ENCODE measurements at places on chromosomes 1 and 21.

DNA sequence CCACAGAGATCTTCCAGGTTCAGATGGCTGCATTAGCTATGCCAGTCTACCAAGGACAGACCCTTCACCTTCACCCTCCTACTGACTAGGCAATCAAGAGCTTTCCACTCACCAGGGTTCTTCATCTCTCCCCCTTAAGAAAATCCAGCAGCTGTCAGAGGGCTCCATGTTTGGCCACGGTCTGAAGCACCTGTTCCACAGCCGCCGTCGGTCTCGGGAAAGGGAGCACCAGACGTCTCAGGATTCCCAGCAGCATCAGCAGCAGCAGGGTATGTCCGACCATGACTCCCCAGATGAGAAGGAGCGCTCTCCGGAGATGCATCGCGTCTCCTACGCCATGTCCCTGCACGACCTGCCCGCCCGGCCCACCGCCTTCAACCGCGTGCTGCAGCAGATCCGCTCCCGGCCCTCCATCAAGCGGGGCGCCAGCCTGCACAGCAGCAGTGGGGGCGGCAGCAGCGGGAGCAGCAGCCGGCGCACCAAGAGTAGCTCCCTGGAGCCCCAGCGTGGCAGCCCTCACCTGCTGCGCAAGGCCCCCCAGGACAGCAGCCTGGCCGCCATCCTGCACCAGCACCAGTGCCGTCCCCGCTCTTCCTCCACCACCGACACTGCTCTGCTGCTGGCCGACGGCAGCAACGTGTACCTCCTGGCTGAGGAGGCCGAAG lies 13.8 kb downstream of the TMCC2 start:
- no peak for DNase-seq

GRCh38 chr1:244881552-244882280 lies 17.4 kb upstream of the HNRNPU start:
- no peak for DNase-seq

- no peak for DNase-seq
Observed at GRCh38 chr1:208807446-208808127, 563.4 kb upstream of the PLXNA2 start.

DNA sequence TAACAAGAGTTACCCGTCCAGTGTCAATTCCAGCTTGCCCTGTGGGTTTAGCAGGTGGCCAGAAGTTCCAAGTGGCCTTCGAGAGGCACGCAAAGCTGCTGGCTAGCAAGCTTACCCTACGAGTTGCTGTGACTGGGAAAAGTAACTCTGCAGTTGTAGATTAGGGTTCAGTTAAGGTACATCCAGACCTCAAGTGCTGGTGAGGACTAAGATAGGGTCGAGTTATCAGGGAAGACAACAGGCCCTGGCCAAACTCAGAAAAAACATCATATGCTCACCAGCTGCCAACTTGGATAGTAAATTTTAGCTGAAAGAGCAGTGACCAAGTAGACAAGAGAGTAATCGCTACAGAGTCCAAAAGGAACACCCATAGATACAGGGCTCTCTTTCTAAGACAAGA lies 27.7 kb upstream of the LRRC7 start:
- DNase-seq: no peak

DNA sequence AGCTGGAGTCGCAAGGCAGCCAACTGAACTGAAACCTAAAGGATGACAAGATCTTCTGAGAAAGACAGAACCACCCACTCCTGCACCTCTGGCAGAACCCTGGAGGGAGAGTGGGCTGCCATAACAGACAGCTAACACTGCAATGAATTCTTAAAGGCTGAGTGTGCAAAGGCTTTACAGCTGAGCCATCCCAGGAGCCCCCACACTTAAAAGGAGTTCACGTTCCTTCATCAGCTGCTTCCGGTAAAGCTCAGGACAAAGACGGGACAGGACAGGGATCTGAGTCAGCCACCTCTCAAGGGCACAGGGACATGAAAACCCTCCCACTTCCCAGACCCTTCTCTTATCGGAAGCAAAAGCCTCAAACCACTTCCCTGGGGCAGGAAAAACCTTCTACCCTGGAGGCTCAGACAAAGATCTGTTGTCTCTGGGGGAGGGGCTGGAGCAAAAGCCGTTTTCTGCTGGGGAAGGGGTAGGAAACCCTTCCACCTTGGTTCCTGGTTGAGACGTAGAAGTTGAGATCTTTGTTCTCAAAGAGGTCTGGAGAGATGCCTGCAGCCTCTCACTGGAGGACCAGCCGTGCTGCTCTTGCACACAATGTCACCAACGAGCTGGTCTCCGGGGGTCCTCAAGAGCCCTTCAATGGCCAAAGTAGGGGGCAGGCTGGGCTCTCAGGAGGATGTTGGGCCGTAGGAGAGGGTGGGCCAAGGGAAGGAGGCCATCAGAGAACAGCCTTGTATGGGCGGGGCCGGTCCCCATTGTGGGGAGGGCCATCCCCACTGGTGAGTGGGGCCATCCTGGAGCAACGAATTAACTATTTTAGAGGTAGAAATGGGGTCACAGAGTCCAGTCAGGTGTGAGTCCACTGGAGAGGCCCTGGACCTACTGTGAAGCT lies 452.4 kb downstream of the PTPRU start:
- no peak for DNase-seq

DNA sequence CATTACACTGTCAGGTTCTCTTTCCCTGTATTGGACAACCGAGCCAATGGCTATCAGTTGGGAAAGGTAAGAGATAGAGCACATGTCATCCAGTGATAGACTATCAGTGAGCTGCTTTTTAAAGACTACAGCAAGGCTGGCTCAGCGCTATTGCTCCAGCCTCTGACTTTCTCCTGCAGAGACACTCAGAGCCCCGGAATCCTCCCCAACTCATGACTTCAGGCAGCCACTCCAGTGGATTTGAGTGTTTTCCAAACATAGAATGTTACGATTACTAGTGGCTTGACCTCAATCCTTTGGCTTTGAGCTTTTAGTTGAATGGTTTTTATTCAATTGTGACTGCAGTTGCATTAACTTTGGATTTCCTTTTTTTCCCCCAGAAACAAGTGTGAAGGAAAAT lies 331.9 kb downstream of the DISC1 start:
- DNase-seq: no peak

DNA sequence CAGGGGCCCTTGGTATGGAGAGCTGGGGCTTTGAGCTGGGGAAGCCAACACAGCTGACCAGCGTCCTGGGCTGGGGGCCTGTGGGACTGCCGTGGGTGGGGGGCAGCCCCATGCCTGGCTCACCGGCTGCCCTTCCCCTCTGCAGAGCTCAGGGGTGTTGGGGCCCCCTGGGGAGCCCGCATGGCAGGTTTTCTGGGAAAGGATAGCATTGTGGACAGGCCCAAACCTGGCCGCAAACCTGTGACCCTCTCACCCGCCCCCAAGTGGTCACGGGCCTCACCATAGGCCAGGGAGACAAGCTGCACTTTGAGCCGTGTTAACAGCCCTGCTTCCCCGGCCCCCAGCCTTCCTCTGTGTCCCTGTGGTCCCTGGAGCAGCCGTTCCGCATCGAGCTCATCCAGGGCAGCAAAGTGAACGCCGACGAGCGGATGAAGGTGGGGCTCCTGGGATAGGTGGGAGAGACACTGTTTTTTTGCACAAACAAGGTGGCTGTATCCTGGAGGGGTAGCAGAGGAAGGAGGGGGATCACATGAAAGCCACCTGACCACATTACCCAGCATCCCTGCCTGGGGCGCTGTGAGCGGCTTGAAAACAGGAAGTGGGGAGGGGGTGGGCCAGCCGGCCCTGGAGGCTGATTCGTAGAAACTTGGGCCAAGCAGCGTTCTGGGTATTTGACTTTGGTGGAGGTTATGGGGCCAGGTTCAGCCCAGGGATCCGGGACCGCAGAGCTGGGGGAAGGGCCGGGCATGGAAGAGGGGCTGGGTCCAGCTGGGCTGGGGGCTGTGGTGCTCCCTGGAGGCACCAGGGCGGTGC lies 65.9 kb downstream of the PIK3CD start:
- DNase-seq: no peak

GRCh38 chr1:234863551-234863971 lies 253.6 kb upstream of the IRF2BP2 start:
- no peak for DNase-seq

DNA sequence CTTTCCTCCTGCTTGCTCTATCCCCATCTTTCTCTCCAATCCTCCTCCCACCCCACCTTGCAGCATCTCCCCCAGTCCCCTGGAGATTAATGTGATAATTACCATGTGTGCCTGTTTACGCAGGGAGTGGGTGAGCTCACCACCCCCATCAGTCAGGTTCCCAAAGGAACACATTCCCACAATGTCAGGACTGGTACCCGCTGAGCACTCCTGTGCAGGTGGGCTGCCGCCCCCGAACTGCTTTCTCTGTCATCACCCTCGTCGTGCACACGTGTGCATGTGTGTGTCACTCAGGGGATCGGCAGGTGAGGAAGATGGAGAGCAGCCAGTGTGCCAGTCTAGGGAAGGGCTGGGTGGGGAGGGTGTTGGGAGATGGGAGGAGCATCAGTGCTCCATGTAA lies 163.4 kb downstream of the CACNA1E start:
- peak; percentile 61 for DNase-seq

DNA sequence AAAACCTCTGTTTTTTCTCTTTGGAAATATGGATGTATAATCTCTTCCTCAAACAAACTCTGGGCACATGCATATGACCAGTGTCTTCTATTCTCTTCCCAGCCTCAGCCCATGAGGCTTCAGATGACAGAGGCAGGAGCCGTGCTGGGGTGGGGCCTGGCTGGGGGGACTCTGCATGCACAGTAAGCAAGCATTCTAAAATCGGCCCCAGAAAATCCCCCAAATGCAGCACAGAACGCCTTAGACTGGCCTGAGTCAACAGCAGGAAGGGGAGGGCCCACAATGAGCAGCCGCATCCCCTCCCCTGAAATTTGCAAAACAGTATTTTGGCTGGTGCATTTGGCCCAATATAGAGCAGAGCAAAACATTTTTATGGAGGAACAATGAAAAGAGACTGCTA lies 47.8 kb downstream of the ITPKB start:
- DNase-seq: no peak

- no peak for DNase-seq
Observed at GRCh38 chr1:19333587-19334354, 21.6 kb downstream of the SLC66A1 start.

- no peak for DNase-seq
Observed at GRCh38 chr1:164561007-164561406, 2.0 kb downstream of the PBX1 start.

DNA sequence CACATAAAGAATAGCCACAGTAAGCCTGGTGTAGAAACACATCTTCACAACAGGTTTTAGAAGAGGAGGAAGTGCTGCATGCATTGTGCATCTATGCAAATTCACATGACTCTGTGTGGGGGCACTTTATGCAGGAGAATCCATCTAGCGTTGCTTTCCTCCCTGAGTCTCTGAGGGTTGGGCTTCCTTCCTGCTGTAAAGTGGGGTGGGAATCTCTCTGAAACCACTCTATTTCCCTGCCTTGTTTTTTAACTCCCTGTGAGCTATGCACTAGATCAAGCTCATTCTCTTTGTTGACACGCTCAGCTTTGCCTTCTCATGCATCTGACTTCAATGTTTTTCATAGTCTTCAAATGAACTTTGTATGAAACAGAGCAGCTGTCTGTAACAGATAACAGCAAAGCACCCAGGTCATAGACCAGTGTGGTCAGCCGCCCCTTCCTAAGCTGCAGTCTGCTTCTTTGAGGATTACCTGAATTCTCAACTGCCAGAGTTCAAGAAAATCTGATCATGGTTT lies 102.7 kb upstream of the DPH5 start:
- DNase-seq: no peak

- DNase-seq: no peak
Observed at GRCh38 chr1:205542367-205542766, 37.9 kb downstream of the CDK18 start.

- no peak for DNase-seq
Observed at GRCh38 chr1:14292520-14292919, 306.0 kb upstream of the KAZN start.

DNA sequence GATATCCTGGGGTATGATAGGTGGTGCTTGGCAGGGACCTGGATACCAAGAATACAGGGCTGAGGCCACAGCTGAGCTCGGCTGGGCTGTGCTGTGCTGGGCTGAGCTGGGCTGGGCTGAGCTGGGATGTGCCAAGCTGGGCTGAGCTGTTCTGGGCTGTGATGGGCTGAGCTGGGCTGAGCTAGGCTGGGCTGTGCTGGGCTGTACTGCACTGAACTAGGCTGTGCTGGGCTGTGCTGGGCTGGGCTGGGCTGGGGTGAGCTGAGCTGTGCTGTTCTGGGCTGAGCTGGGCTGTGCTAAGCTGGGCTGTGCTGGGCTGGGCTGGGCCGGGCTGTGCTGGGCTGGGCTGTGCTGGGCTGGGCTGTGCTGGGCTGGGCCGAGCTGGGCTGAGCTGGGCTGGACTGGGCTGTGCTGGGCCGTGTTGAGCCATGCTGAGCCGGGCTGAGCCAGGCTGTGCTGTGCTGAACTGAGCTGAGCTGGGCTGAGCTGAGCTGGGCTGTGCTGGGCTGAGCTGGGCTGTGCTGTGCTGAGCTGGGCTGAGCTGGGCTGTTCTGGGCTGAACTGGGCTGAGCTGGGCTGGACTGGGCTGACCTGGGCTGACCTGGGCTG lies 94.7 kb upstream of the ACTRT2 start:
- DNase-seq: no peak

- no peak for DNase-seq
Observed at GRCh38 chr1:37914719-37915475, 32.0 kb downstream of the INPP5B start.

- DNase-seq: no peak
Observed at GRCh38 chr1:3160647-3161145, 91.7 kb downstream of the PRDM16 start.
